ENCODE measurements at places on chromosomes 12 and 14.

DNA sequence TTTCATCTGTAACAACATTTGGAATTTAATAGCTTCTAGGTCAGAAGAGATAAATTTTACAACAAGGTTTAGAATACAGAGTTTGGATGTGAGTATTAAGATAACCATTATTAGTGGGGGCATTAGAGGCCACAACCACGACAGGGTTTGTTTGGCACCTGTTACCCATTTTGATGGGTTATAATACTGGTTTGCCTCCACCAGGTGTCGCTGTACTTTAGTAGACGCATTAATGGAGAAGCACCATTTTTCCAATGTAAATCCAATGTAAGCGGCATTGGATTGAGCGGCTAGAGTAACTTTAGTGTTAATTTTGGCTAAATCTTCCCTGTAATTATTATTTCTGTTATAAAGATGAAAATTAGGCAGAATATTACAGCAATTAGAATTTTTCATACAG lies 136.2 kb downstream of the SLCO1B3 start:
- DNase-seq, result peak; percentile 23

DNA sequence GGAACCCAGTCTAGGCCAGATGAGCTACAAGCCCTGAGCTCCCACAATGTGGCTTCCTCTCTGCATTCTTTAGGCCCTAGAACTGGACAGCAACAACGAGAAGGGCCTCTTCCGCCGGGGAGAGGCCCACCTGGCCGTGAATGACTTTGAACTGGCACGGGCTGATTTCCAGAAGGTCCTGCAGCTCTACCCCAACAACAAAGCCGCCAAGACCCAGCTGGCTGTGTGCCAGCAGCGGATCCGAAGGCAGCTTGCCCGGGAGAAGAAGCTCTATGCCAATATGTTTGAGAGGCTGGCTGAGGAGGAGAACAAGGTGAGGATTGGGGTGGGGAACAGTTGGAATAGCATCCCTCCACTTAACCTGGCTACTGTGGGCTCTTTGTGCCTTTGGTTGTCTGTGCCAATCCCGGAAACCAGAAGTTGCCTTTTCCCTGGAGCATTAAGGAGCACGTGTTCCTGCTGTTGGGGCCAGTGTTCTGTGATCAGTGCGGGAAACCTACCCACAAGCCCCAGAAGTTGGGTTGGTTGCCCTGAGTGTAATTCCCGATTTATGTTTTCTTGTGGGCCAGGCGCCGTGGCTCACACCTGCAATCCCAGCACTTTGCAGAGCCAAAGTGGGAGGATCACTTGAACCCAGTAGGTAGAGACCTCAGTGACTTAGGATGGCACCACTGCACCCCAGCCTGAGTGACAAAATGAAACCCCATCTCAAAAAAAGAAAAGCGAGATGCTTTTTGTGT lies 6.4 kb downstream of the FKBP4 start:
- no peak for DNase-seq

GRCh38 chr14:75264036-75264435 lies 14.6 kb upstream of the FOS start:
- no peak for DNase-seq

- no peak for DNase-seq
Measured at GRCh38 chr14:64174922-64175782, 119.0 kb downstream of the ESR2 start.

- DNase-seq, result no peak
Measured at GRCh38 chr14:22337521-22337920, 251.5 kb downstream of the DAD1 start.

- DNase-seq, result peak; percentile 52
Measured at GRCh38 chr12:122031342-122032216, 9.9 kb downstream of the BCL7A start.

GRCh38 chr14:37139710-37140109 lies 32.7 kb downstream of the SLC25A21 start:
- DNase-seq, result no peak

DNA sequence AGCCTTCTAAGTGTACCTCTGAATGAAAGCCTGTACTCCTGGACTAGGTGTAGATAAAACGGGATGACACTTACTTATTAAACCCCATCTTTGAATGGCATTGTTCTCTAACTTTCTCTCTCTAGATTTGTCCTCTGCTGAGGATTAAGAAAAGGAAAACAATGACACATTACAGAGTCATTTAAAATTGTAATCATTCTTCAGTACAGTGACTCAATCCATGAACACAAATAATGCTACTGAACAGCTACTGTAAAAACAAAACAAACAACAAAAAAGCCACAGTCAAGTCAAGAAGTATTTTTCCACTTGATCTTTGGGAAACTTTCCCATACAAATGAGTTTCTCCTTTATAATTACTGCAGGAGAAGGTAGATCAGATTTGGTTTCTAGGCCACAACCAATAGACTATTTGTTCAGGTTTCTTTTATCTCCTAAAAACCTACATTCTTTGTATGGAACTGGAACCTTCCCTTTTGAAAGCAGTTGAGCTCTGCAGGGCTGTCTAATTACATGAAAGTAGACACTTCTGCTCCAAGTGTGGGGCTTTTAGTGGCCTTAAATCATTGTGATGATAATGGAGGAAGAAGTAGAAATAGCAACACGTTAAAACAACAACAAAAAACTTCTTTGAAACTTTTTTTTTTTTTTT lies 219.1 kb downstream of the ESR2 start:
- DNase-seq, result no peak

GRCh38 chr14:36619853-36620252 lies 37.4 kb upstream of the NKX2-8 start:
- DNase-seq, result no peak

DNA sequence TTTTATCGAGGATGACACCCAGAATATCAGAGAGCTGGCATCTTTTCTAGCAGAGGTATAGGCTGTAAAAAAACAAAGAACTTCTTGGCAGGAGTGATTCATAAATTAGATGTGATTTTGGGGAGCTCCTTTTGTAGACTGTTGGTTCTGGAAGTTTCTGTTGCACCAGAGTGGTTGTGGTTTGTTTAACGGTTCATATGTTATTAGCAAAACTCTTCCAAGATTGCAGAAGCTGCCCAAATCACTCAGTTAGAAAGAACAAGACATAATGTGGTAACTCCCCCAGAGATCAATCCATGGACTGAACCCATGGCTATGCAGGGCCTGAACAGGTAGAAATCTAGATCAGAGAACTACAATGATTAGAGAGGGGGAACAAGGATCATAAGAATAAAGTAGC lies 6.7 kb upstream of the RNASE10 start:
- DNase-seq, result peak; percentile 84

DNA sequence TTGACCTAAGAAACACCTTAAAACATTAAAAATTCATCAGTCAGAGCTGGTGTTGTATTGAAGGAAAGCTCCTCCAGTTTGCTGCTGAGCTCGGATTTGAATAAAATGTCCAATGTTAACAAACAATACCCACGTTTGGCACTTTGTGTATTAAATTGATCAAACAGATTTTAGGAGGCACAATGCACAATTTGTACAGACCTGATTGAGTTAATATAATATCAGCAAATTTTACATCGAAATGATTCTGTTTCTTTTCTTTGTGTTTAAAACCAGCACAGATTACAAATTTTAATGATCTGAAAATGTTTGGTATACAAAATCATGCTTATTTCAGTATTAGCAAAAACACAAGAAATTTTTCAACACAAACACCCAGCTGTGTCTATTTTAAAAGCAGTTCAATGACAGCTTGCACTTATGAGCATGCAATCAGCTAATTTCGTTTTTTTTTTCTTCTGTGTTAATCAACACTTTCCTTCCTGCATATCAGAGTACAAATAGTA lies 2.8 kb upstream of the FOXG1 start:
- DNase-seq, result no peak

- DNase-seq, result no peak
Measured at GRCh38 chr12:122318607-122319605, 52.6 kb upstream of the VPS33A start.

DNA sequence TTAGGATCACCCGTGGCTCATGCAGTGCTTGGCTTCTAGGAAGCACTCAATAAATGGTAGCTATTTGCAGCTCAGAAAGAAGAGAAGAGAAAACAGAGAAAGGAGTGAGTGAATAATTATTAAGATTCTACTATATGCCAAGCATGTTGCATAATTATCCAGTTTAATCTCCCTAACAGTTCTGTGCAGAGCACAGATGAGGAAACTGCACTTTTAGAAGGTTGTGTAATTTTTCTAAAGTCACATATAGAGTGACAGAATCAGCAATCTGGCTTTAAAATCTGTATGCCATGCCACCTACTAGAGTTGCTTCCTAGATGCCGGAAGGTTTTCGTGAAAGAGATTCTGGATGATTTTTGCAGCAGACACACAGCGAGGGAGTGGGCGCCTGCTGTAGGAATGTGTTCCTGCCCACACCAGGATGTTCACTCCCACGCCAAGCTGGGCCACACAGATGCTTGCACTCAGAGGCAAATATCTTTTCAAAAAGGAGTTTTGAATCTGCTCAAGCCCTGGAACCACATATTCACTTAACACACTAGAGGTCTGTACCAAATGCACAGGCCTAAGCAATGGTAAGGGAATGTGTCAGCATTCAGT lies 50.2 kb upstream of the SMCO2 start:
- no peak for DNase-seq

DNA sequence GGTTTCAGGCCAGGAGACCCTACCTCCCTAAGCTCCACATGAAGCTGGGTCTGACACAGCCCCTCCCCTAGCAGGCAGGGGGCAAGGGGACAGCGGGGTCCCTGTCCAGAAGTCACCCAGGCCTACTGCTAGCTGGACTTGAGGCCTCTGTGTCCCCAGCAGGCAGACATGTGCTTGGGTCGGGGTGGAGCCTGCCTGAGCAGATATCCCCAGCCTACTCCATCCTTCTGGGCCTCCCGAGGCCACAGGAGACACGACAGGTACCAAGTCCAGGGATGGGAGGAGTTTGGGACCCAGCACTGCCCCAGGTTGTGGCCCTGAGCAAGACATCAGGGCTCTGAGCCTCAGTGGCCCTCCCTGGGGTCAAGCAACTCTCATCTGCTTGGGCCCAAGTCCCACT lies 105.2 kb upstream of the EIF5 start:
- DNase-seq, result no peak

DNA sequence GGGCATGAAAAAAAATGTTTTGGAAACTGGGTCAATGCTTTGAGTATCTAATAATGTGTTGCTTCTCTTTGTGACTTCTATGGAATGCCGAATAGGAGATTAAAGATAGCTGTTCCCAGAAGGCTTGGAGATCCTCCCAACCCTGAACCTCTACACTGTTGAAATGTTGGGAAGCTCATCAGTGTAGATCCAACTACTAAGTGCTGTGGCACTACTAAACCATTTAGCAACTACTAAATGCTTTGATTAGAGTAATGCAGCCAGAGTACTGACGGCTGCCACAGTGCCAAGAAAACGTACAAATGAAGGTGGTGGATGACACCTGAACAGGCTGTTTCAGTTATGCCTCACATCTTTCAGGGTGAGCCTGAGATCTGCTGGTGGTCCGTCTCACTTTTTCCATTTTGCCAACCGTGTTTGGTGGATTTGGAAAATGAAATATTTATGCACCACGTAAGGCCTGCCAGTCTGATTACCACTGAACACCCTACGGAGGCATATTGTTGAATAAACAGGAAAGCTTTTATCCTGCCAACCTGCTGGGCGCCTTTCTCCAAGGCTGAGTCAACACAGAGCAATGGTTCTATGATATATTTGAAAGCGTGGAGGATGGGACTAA lies 938.0 kb upstream of the FLRT2 start:
- DNase-seq, result no peak

GRCh38 chr12:118237052-118237665 lies 101.2 kb downstream of the PEBP1 start:
- no peak for DNase-seq

GRCh38 chr12:27333403-27334009 lies 870 bp downstream of the BMAL2 start:
- peak; percentile 79 for DNase-seq

DNA sequence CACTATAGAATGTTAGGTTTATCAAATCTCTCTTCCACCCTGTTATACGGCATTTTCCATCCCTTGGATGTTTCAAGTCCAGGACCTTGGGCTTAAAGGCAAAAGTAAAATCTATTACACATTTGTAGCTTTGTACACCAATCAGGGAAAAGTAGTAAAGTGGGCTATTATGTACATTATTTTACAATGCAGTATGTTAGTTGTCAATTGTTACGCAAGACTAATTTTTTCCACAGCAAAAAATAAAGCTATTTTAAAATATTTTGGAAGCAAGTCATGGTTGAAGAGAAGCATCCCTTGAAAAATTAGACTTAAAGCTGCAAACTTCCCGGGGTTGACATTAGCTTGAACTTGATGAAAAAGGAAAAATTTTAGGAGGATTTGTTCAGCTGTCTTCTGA lies 476.2 kb downstream of the DIO2 start:
- DNase-seq, result no peak

DNA sequence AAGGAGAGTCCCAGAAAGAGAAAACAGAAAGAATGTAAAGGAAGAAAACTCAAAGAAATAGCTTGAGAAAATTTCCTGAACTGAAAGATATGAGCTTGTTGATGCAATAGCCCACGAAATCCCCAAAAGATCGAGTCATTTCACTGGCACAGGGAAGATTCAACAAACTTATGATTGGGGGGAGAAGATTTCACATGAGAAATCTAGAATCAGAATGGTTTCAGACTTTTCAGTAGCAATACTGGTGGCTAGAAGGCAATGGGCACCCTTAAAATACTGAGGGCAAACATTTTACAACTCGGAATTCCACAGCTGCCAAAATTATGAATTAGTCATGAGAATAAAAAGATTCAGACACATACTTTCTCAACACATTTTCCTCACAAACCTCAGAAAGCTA lies 8.9 kb upstream of the KRT7 start:
- DNase-seq, result no peak

DNA sequence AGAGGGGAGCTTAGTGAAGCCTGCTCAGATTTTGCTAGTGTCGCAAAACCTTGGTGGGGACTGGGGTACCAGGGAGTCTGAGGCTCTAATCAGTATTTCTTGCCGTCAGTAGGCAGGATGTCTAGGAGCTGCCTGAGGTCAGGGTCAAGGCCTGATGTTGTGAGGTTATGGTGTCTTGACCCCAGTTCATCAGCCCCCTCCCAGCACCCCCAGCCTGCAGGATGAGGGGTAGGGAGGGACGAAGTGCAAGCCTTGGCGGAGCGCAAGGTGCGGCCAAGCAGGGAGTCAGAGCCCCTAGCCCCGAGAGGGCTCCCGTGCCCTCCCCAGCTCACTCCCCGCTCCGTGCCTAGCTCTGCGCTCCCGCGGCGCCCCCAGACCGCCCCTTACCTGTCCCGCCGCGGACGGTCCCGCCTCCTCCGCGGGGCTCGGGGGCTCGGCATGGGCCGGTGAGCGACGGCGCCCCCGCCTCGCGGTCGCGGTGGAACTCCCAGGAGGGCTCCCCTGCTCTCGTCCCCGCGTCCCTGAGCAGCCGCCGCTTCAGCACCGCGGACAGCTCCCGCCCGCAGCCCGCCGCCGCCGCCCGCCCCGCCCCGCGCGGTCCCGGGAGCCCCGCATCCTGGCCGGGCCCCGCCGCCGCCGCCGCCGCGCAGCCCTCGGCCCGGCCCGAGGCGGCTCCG lies 347 bp downstream of the SYNDIG1L start:
- DNase-seq, result no peak

Data from HL-60 (cell line).